ENCODE measurements at places on chromosomes 2 and 18.

DNA sequence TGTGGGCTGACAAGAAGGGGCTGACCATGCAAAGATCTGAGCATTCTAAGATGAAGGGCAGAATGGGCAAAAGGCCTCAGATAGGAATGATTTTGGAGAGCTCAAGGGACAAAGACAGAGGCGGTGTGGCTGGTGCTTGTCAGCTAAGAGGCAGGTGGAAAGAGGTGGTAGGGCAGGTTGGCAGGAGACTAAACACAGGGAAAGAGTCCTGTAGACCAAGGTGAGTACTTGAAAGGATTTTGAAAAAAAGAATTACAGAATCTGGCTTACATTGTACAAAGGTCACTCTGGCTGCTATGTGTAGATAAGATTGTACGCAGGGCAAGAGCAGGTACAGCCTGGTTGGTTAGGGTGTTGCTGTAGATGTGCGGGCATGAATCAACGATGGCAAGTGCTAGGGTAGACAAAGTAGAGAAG lies 50.6 kb downstream of the STK39 start:
- DNase-seq: no peak

- DNase-seq: no peak
Measured at GRCh38 chr2:191686729-191687128, 8.8 kb downstream of the NABP1 start.

DNA sequence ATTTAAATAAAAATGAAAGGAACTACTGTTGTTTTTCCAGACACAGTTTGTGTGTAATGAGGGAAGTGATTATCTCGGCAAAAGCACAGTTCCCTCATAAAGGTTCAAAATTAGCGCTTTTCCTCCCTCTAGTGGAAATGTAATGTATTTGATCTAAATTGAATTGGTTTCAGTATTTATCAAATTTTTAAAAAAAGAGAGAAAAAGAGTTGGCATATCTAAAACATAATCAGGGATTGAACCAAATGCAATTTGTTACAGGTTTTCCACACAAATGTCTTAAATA lies 37.5 kb downstream of the CMPK2 start:
- peak; percentile 27 for DNase-seq

- peak; percentile 42 for DNase-seq
Measured at GRCh38 chr2:28507796-28508764, 12.2 kb downstream of the PLB1 start.

DNA sequence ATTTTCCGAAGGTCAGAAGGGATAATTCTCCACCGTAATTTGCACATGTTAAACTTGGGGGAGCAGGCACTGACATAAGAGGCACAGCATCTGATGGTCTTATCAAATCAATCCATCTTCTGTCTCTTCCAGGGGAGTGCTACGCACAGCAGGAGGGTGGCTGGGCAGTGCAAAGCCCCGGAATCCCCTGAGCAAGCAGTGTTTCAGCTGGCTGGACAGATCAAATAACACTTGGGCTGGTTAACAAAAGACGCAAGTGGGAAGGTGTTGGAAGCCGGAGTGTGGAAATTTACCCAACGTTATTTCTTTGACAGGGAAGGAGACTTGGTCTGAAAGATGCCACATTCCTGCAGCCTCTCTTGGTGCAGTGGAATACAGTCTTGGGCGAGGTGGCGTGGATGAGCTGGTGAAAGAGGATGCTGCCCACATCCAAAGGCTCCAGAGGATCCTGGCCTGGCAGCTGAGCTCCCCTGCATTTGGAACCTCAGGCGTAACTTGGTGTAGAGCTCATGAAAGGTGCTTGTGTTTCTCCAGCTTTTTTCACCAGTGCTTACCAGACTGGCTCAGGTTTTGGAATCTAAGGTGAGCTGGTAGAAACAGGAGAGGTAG lies 103.0 kb downstream of the MAPK4 start:
- no peak for DNase-seq

GRCh38 chr2:9629222-9630116 lies 1.3 kb downstream of the YWHAQ start:
- peak; percentile 80 for DNase-seq

DNA sequence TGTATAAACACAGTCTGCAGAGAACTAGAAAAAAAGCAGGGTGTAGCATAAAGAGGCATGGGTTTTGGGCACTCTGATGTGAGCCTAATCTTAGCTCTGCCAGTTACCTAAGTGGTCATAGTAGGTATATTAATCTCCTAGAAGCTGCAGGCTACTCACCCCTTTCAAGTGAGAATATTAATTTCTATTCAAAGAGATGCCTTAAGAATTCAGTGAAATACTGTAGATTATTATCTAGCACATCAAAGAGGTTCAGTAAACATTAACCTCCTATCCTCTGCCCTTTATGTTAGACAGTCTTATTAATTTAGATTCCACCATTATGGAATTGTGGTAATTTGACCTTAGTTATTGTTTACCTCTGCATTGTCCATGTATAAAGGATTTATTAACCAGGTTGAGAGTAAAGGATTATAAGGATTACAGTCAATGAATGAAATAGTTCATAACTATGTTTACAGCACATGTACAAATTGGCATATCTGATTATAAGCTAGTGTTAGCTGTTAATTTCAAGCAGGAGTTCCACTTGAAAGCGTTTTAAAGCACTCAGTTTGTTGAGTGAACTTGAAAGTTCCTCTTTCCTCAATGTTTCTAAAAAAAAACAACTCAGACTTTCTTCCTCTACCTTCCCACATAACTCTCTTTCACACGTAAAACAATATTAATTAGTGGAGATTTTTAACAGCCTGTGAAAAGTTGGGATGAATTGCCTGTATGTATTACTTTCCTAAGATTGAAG lies 150.6 kb upstream of the EPC2 start:
- no peak for DNase-seq

- DNase-seq: no peak
Measured at GRCh38 chr2:233938676-233939370, 21.6 kb downstream of the TRPM8 start.

DNA sequence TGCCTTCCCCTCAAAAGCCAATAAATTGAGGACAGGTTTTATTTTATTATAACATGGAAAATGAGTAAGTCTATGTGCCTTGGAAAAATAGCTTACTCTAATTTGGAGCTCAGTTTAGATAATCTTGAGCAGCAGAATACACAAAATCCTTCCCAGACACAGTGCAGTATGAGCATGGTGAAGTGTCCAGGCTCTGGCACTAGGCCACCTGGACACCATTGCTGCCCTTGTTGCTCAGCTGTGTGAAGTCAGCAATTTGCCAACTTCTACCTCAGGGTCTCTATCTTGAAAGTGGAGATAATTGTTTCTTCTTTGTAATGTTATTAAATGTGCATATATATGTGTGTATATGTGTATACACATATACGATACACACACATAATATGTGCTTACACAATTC lies 104.9 kb upstream of the CAVIN2 start:
- DNase-seq: no peak

DNA sequence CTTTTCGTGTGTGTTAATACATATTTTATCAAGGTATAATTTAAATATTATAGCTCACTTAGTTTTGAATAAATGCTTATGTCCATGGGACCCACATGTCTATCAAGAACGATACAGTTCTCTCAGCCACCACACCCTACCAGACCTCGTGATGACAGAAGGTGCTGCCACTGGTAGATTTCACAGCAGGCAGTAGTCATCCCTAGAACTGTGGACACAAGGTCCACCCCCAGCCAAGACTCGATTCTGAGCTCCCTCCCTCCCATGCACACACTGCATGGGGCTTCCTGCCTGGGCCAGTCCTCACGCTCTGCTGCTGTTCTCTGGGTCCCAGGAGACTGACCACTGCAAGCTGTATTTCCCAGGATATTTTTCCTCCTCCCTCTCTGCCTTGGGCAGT lies 26.5 kb upstream of the CREB1 start:
- no peak for DNase-seq

GRCh38 chr2:223007531-223007930 lies 44.5 kb upstream of the KCNE4 start:
- DNase-seq: no peak

GRCh38 chr18:1751249-1751648 lies 820.1 kb downstream of the METTL4 start:
- no peak for DNase-seq

- DNase-seq: peak; percentile 19
Measured at GRCh38 chr18:46161703-46162396, 57.7 kb downstream of the HAUS1 start.

DNA sequence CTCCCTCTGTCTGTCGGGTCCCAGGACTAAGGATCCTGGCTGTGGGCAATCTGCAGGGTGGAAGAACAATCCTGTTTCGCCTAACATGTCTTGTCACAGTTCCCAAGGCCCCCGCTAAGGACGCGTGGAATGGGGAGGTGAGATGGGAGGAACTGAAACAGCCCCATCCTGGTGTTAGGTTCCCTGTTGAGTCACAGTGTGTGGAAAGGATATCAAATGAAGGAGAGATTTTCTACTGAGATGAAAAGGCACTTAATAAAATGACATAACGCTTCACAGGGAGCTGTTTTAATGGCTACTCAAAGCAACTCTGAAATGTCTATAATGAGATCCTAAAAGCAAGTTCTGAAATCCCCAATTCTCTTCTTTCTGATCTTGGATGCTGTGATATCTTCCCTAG lies 52.5 kb downstream of the RAB31 start:
- DNase-seq: no peak

GRCh38 chr2:140650825-140651224 lies 1480.0 kb downstream of the LRP1B start:
- DNase-seq: no peak

GRCh38 chr2:79876430-79876829 lies 363.6 kb downstream of the CTNNA2 start:
- DNase-seq: peak; percentile 61

GRCh38 chr2:75068546-75068945 lies 110.1 kb downstream of the POLE4 start:
- no peak for DNase-seq

DNA sequence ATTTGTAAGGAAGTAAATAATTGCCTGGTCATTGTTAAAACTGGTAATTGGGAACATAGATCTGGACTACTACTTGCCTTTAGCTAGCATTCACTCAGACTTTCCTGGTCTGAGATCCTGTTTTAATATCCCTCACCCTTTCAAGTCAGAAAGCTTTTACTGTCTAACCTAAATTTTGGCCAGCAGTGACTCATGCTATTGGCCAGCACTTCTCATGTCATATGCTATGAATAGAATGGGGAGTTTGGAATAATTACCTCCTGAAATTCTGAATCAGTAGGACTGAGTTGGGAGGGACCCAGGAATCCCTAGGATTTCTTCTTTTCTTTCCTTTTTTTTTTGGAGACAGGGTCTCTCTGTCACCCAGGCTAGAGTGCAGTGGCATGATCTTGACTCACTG lies 19.3 kb downstream of the STK36 start:
- no peak for DNase-seq

DNA sequence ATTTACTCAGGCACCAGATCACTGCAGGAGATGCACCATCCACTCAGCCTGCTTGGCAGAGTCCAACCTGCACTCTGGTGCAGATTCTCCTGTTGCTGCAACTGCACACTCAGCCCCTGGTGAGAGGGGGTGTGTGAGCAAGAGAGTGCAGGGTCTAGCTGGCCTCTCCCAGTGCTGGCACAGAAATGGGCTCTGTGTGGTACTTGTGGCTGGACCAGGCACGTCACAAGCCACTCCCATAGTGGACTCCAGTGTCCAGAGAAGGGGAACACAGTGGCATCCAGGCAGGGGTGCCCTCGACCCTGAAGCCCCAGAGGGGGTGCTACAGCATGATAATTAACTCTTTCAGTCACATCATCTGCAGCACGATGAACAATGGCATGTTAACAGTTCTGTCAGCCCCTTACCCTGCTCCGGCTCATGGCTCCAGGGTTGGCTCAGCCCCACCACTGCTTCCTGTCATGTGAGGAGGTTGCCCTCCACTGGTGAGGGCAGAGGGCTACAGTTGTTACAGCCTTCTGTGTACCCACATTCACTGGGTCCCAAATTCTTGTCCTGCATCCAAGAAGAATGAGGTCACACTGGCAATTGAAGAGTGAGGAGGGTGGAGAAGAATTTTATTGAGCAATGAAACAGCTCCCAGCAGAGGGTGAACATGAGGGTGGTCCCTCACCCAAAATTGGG lies 135.7 kb downstream of the EVA1A start:
- DNase-seq: peak; percentile 3

DNA sequence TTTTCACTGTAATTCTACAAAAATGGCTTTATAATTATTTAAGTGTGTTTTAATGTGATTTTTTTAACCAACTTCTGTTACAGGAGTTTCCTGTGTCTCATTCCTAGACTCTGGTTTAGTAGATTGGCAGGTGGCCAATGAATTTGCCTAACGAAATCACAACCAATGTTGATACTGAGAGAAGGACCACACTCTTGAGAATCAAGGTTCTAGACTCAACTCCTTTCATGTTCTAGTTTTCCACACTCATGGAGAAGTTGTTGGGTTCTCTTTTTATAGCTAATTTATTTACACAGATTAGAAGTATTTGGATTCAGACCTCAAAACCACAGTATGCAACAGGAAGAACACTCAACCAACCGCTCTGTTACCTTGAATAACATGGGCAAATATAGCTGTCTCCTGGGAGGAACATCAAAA lies 22.6 kb upstream of the USP34 start:
- no peak for DNase-seq

DNA sequence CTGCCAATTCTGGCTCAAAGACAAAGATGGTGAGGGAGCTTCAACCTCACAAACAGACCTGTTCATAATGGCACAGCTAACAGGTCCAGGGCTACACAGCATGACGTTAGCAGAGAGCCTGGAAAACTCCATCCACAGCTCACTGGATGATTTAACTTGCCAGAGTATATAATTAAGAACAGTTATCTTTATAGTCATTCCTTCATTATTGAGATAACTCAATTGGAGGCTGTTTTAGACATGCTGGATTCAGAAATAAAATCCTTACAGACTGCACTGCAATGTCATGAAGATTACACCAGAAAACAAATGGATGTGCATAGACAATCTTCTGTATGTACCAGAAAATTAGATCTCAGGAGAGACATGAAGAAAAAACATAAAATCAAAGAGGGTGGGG lies 55.1 kb upstream of the LYPD1 start:
- no peak for DNase-seq

- peak; percentile 30 for DNase-seq
Measured at GRCh38 chr2:28155627-28156026, 237.0 kb upstream of the FOSL2 start.

GRCh38 chr2:152583512-152584229 lies 133.6 kb downstream of the PRPF40A start:
- DNase-seq: no peak

DNA sequence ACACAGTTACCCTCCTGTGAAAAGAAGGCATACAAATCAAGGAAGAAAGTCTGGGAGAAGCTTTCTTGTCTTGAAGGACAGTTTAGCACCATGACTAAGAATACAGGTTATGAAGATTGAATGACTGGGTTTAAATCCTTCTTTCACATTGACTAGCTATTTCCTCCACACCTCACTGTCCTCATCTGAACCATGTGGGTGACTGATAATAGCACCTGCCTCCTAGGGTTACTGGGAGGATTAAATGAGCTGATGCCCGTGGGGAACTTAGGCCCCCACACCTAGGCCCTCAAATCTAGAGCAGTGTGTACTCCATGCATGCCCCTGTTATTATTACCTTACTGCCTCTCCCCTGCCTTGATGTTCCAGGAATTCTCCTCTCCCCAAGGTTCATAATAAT lies 202.9 kb downstream of the FBXO15 start:
- no peak for DNase-seq

DNA sequence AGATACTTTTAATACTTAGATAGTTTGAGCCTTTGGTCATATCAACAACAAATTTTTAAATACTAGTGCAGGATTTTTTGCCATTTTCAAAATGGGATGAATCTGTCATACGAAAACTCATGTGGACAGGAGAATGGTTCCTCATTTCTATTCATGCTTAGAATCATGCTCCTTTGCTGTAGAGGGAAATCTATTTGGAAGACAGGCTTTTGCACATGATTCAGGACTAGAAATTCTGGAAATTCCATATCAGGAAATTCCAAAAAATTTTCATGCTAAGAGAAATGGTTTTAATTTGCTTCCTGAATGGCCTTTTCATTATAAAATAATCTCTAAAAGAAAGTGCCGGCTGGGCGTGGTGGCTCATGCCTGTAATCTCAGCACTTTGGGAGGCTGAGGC lies 39.3 kb downstream of the MOGAT1 start:
- DNase-seq: no peak

Measured in RKO (cell line).